ENCODE measurements at places on chromosomes 5 and 9.

GRCh38 chr5:78573318-78573717, 75.3 kb downstream of the LHFPL2 start:
- no peaks in the 10 kb centered on the region for H3K36me3 ChIP-seq
- peaks cover 8% of the 10 kb centered on the region for H3K27me3 ChIP-seq
- H3K27ac ChIP-seq, result no peak overlapping the region
- H3K4me3 ChIP-seq, result no peak overlapping the region
- no peak for DNase-seq
- no peaks in the 10 kb centered on the region for H3K4me1 ChIP-seq

- H3K27me3 ChIP-seq, result no peaks in the 10 kb centered on the region
- no peak overlapping the region for H3K27ac ChIP-seq
- H3K4me3 ChIP-seq, result no peak overlapping the region
- H3K36me3 ChIP-seq, result no peaks in the 10 kb centered on the region
These were observed 421.3 kb downstream of the TLE1 start for GRCh38 chr9:81268048-81268447.

DNA sequence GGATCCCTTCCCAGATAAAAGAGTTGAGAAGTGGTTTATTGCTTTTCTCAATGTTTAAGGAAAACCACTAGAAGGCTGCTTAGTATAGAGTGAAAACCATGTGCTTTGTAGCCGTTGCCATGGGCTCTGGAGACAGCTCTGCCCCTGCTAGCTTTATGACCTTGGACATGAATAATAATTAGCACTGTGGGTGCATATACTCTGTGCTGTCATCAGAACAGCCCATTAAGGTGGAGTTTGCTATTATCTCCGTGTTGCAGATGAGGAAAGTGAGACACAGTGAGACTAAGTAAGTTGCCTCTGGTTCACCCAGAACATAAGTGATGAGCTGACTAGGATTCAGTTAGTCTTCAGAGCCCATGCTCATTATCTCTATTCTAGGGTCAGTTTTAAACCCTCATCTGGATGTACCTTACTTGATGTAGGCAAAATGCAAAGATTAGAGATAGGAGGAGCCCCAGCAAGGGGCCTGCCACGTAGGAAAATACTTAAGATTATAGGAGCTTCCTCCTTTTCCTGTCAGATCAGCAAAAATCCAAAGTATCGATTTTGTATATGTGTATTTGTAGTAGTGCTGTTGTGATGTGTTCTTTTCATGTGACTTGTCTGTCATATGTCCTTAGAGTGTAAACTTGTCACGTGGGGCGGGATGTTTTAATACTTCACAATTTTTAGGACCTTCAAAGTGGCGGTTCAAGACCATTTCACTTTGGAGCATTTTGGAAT, 102.5 kb downstream of the TLE4 start:
- no peaks in the 10 kb centered on the region for H3K27me3 ChIP-seq
- H3K4me3 ChIP-seq, result no peak overlapping the region
- peaks cover 16% of the 10 kb centered on the region for H3K4me1 ChIP-seq
- H3K36me3 ChIP-seq, result peaks cover 25% of the 10 kb centered on the region

GRCh38 chr5:2581418-2581817, 170.1 kb downstream of the IRX2 start:
- no peak for DNase-seq
- H3K36me3 ChIP-seq, result no peaks in the 10 kb centered on the region
- no peaks in the 10 kb centered on the region for H3K4me1 ChIP-seq
- H3K4me3 ChIP-seq, result no peak overlapping the region
- H3K27me3 ChIP-seq, result no peaks in the 10 kb centered on the region
- H3K27ac ChIP-seq, result no peak overlapping the region

- H3K27me3 ChIP-seq, result no peaks in the 10 kb centered on the region
- no peaks in the 10 kb centered on the region for H3K4me1 ChIP-seq
- DNase-seq, result no peak
- H3K36me3 ChIP-seq, result no peaks in the 10 kb centered on the region
These were observed 38.5 kb upstream of the MPDZ start for GRCh38 chr9:13318027-13318426.

- H3K4me3 ChIP-seq, result no peak overlapping the region
- H3K36me3 ChIP-seq, result no peaks in the 10 kb centered on the region
- H3K27ac ChIP-seq, result no peak overlapping the region
- no peak for DNase-seq
These were observed 346.9 kb upstream of the TLE4 start for GRCh38 chr9:79224672-79225433.

GRCh38 chr5:100860407-100860806, 42.7 kb downstream of the ST8SIA4 start:
- H3K4me1 ChIP-seq, result peaks cover 66% of the 10 kb centered on the region
- peak overlapping the region; percentile 93 for H3K27ac ChIP-seq
- no peak for DNase-seq
- H3K27me3 ChIP-seq, result no peaks in the 10 kb centered on the region
- H3K36me3 ChIP-seq, result peaks cover 75% of the 10 kb centered on the region
- peak overlapping the region; percentile 64 for H3K4me3 ChIP-seq

- no peak overlapping the region for H3K4me3 ChIP-seq
- H3K27ac ChIP-seq, result no peak overlapping the region
- H3K4me1 ChIP-seq, result no peaks in the 10 kb centered on the region
- no peaks in the 10 kb centered on the region for H3K36me3 ChIP-seq
- no peaks in the 10 kb centered on the region for H3K27me3 ChIP-seq
These were observed 102.0 kb upstream of the NREP start for GRCh38 chr5:111859031-111859430.
